ENCODE measurements at places on chromosomes 12 and 14.

GRCh38 chr12:123813349-123813748 lies 51.2 kb downstream of the DNAH10 start:
- DNase-seq = no peak

DNA sequence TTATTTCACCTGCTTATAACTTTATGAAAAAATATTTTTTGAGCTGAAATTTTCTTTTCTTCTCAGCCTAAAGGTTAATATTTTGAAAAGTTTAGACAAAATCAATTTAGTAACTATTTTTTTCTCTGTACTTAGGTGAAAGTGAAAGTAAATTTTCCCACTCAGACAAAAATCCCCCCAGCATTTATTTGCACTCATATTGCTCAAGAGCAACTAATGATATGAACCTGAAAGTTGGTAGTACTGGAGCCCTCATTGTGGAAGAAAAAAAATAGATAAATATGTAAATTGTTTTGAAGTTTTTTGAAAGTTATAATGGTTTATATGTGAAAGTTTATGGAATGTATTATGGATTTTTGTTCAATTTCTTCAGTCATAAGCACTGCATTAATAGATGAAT lies 1005.9 kb upstream of the ATXN7L3B start:
- DNase-seq = no peak

DNA sequence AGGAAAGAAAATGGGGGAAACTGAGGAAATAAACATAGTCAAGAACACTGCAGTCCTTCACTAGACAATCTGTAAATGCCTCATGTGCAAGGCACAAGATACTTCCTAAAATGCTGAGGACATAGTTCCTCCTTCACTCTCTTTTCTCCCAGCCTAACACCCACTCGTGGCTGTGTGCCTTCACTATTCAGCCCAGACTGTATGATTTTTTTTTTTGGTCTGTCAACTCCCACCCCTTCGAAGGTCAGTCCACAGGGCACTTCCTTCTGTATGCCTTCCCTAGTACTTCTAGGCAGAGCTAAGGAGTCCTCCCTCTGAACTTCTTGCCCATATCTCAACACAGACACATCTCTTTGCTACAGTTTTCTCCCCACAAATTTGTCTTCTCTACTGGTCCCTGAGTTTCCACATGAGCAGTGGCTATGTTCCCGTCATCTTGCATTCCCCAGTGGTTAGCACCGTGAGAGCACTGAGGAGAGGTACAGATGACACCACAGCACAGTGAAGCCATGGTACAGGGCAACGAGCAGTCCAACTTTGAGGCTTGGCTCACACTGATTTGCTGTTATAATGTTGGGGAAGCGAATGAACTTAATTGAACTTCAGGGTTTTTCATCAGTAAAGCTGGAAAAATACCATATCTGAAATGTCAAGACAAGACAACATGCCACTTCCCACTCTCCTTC lies 24.1 kb upstream of the SYCP3 start:
- DNase-seq = no peak

DNA sequence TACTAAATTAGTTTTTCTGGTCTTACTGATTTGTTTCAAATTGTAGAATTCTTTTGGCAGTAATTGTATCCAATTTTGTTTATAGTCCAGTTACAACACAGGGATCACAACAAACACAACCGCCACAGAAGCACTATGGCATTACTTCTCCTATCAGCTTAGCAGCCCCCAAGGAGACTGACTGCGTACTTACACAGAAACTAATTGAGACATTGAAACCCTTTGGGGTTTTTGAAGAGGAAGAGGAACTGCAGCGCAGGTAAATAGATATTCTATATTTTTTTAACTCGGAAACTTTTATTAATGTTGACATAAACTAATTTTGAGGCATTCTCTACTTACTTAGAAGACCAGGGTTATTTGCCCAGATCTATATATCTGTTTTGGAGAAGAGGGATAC lies 17.8 kb downstream of the PAPOLA start:
- no peak for DNase-seq

GRCh38 chr12:110134691-110135411 lies 10.7 kb downstream of the IFT81 start:
- no peak for DNase-seq

DNA sequence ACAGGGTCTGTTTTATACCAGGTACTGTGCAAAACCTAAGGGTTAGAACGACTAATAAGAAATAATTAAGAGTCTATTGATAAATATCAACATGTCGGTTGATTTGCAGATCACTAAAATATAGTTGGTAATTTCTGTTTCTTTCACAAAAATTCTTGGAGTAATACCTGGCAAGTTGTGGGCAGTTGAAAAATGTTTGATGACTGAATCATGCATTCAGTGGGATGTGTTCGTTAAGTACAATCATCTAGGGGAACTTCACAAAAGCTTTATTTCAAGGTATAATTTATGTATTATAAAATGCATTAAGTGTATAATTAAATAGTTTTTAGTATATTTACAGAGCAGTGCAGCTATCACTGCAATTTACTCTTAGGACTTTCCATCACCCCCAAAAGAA lies 120.0 kb downstream of the KCNA5 start:
- no peak for DNase-seq

- DNase-seq = no peak
These were observed 79.5 kb downstream of the EGLN3 start for GRCh38 chr14:33871394-33871793.

- no peak for DNase-seq
These were observed 126.7 kb downstream of the EPS8 start for GRCh38 chr12:15662303-15662980.

DNA sequence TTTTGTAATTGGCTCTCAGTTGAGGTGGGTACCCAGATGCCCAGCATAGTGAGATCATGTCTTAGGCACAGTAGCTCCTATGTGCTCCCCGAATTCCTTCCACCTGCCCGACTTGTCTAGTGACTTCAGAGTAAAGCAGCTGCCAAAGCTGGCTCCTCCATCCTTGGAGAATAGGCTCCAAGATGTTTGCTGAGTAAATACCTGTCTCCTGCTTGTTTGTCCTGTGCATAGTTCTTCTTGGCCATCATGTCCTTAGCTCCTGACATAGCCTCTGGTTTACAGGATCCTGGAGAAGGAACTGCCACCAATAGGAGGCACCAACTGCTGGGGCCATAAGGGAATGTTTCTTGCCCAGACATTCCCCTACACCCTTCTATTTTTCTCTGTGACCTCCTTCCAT lies 52.6 kb upstream of the CISTR start:
- no peak for DNase-seq

- DNase-seq = no peak
These were observed 63.4 kb upstream of the GPATCH2L start for GRCh38 chr14:76088326-76088725.

DNA sequence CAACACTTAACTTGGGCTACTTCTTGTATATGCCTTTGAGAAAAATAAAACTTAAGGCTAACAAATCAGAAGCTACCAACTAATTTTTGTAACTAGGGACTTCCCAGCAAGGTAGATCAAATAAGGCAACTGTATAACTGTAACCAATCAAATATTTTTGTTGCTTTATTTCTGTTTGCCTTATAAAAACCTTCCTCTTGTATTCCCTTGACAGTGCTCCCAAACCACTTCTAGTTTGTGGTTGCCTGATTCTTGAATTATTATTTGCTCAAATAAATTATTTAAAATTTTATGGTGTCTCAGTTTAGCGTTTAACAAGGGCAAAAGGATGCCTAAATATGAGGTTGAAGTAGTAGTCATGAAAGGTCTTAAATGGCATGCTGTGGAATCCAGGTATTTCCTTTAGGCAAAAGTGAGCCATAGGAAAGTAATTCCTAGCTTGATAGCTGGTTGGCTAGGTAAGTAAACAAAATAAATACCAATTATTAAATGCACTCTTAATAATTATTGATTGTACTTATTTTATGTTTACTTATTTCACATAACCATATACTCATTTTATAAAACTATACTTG lies 632.6 kb downstream of the RPL10L start:
- no peak for DNase-seq

- no peak for DNase-seq
These were observed 118.6 kb upstream of the SSTR1 start for GRCh38 chr14:38089123-38089522.

DNA sequence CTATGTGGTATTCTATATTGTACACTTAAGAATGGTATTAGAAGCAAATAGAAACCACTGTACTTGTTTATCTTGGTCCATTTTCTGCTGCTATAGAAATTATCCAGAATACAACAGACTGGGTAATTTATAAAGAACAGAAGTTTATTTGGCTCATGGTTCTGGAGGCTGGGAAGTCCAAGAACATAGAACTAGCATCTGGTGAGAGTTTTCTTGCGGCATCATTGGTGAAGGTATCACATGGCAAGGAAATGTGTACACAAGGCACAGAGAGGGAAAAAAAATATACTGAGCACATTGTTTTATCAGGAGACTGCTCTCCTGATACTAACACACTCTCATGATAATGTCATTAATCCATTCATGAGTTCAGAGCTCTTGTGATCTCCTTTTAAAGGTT lies 130.3 kb upstream of the STXBP6 start:
- no peak for DNase-seq

DNA sequence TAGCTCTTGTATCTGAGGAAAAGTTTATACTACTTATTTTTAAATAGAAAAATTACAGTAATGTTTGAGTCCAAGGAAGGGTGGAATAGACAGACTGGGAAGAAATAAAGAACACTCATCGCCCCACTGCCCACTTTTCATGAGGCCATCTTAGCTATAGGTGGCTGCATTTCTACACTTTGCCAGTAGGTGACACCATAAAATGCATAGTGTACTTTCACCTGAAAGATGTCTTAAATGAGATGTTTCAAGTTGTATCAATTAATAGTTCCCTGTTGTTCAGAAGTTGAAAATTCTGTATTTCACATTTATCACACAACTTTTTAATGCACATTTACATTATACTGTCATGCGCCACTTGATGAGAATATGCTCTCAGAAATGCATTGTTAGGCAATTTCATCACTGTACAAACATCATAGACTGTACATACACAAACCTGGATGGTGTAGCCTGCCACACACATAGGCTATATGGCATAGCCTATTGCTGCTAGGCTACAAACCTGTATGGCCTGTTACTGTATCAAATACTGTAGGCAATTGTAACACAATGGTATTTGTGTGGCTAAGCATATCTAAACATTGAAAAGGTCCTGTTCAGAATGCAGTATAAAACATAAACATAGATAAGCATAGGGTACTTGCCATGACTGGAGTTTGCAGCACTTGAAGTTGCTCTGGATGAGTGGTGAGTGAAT lies 27.6 kb downstream of the PMCH start:
- no peak for DNase-seq
